Coronary artery (tissue), 2 donors: ENCODE measurements at places on chromosomes 13 and 19.

- DNase-seq, result no peak
These were observed 4.8 kb upstream of the MYH14 start for GRCh38 chr19:50198431-50199258.

- no peak for DNase-seq
These were observed 8.9 kb upstream of the CCDC9 start for GRCh38 chr19:47247308-47247990.

DNA sequence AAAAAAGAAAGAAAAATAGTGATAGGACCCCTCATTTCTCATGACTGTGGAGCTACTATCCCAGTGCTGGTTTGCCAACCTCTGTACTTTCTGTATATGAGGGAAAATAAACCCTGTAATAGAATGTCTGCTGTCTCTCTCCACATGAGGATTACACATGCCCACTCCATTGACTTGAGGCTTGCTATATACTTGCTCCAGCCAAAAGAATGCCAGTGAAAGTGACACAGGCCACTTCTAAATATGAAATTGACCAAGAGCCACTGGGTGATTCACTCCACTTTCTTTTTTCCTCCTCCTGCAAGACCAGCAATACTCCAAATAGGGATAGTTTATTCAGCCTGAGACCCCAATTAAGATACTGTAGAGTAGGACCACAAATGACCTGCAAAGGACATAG, 6.2 kb downstream of the THAP8 start:
- no peak for DNase-seq

DNA sequence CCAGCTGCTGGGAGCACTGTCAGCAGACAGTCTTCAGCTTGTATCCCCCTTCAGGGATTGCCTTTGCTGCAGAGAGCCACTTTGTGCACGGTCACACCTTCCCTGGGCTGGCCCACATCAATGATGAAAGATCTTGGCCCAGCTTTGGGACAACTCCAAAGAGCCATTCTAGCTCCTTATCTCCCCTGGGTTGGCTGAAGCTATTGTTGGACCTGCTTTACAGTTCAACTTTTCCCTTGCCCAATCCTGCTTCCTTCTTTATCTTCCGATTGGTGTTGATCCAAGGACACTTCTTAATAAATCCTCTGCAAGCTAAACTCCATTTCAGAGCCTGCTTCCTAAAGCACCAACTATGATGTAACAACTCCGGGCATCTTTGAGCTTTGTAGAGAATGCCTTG, 466.4 kb downstream of the KLF12 start:
- DNase-seq, result no peak

DNA sequence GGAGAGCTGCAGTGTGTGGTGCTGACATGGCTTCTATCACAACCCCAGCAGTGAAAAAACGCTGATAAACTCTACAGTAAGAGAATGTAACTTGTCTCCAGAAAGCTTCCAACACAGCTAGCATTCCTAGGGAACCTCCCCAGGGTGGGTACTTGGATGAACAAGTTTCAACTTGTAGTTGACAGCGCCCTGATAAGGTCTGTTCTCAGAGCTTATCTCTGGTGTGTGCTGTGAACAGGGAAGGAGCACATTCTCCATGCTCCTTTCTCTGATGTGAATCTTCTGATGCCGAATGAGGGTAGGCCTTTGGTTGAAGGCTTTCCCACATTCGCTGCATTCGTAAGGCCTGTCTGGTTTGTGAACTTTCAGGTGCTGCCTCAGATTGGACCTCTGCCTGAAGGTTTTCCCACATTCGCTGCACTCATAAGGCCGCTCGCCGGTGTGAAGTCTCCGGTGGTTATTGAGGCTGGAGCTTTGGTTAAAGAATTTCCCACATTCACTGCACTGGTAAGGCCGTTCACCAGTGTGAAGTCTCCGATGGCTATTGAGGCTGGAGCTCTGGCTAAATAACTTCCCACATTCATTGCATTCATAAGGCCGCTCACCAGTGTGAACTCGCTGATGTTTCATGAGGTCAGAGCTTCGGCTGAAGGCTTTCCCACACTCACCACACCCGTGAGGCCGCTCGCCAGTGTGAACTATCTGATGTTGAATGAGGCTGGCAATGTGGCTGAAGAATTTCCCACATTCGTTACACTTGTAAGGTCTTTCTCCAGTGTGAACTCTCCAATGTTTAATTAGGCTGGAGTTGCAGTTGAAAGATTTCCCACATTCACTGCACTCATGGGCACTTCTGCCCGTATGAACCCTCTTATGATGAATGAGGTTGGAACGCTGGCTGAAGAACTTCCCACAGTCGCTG, 5.9 kb downstream of the ZNF792 start:
- DNase-seq, result no peak

- no peak for DNase-seq
These were observed 12.4 kb downstream of the SLC35E1 start for GRCh38 chr19:16559780-16560276.

DNA sequence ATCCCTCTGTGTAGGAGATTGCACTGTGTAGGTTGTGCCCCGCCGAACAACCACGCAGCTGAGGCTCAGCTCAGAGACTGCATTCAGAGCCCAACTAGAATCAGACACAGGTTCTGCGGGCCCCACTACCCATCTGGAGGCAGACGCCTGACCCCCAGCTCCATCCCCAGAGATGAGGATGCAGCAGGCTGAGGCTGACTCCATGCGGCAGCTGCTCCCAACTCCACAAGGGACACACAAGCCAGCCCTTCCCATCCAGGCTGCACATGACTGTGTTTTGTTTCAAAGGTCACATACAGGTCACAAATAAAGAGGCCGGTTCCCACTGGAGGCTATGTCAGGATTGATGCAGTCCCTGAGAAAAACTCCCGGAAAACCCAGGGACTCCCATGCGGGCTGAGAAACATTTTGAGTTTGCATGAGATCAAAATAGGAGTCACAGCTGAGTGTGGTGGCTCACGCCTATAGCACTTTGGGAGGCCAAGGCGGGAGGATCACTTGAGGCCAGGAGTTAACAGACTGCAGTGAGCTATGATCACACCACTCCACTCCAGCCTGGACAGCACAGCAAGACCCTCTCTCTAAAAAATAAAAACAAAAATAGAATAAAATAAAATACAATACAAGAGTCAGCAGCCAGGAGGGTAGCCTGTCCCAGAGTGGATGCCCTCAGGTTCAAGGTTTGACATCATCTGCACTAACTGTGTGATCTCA, 14.0 kb downstream of the ELL start:
- no peak for DNase-seq

DNA sequence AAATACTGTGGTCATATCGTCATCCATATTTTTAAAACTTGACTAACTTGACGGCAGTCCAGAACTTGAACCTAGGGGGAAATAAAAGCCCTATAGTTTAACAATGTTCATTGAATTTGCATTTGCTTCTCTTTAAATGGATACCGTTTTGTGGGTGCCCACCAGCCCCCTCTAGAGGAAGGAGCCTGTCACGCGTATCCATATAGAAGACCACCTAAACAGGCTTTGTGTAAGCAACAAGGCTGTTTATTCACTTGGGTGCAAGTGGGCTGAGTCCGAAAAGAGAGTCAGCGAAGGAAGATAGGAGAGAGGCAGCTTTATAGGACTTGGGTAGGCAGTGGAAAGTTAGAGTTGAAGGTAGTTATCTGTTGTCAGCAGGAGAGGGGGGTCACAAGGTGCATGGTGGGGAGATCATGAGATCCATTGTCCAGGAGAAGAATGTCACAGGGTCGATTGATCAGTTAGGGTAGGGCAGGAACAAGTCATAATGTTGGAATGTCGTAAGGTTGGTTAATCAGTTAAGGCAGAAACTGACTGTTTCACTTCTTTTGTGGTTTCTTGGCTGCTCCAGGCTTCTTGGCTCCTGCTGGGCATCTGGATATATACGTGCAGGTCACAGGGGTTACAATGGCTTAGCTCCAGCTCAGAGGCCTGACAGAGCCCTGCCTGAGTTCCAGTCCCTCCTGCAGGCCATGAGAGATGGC, 42.5 kb upstream of the ANKRD10 start:
- DNase-seq, result no peak

DNA sequence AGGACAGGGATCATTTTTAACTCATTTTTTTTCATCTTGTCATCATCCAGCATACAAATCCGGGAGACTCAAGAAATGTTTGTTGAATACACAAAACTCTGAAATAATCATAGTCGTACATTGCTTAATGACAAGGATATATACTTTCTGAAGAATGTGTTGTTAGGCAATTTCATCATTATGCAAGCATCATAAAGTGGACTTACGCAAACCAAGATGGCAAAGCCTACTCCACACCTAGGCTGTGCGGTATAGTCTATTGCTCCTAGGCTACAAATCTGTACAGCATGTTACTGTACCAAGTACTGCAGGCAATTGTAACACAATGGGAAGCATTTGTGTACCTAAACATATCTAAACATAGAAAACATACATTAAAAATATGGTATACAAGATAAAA, 264.1 kb downstream of the TSHZ3 start:
- DNase-seq, result no peak
